ENCODE measurements at places on chromosomes 3 and 15.

GRCh38 chr3:150783920-150784746, 21.2 kb upstream of the SIAH2 start:
- peak; percentile 92 for DNase-seq

GRCh38 chr3:107222907-107223306, 154.3 kb upstream of the CCDC54 start:
- no peak for DNase-seq

- no peak for DNase-seq
Measured at GRCh38 chr3:152718810-152719209, 116.1 kb upstream of the P2RY1 start.

GRCh38 chr15:55277116-55277564, 12.5 kb downstream of the RAB27A start:
- peak; percentile 95 for DNase-seq

- DNase-seq, result no peak
Measured at GRCh38 chr3:184015381-184016019, 2.2 kb downstream of the ABCC5 start.

GRCh38 chr3:40054568-40055222, 245.3 kb downstream of the MYRIP start:
- DNase-seq, result no peak
